Suppressor macrophage (primary cell): ENCODE measurements at places on chromosomes 7 and 10.

GRCh38 chr7:2626498-2627117, 5.2 kb upstream of the TTYH3 start:
- no peak for DNase-seq

DNA sequence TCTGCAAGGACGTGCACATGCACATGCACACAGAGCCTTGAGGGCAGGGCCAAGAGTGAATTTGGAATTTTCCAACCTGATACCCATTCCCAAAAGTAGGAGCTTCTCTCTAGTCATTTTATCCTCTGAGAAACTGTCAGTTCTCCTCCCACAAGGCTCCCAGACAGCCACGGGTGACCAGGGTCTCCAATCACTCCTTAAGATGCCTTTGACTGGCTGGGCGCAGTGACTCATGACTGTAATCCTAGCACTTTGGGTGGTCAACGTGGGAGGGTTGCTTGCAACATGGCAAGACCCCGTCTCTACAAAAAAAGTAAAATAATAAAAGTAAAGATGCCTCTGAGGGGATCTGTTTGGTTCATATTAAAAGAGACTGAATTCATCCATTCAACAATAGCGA, 13.2 kb downstream of the SCD start:
- DNase-seq: no peak

- DNase-seq: no peak
Observed at GRCh38 chr10:51124852-51125251, 50.6 kb downstream of the PRKG1 start.

DNA sequence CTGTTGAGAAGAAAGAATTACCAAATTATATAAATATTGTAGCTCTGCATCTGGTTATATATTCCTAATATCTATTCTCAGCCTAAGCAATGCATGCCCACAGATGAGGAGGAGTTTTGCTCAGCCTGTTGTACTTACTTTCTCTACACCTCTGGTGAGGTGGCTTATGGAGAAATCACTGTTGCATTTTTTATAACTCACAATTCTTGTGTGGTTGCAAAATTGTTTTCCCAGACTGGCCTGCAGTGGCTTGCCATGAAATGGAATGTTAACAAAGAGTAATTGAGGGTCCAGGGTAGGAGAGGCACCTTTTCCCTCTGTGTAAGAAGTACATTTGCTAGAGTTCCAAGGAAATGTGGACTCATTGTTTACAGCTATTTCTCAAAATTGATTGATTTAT, 202.0 kb upstream of the SEMA3E start:
- DNase-seq: no peak

- peak; percentile 12 for DNase-seq
Observed at GRCh38 chr7:30502470-30503251, 2.0 kb downstream of the GGCT start.

DNA sequence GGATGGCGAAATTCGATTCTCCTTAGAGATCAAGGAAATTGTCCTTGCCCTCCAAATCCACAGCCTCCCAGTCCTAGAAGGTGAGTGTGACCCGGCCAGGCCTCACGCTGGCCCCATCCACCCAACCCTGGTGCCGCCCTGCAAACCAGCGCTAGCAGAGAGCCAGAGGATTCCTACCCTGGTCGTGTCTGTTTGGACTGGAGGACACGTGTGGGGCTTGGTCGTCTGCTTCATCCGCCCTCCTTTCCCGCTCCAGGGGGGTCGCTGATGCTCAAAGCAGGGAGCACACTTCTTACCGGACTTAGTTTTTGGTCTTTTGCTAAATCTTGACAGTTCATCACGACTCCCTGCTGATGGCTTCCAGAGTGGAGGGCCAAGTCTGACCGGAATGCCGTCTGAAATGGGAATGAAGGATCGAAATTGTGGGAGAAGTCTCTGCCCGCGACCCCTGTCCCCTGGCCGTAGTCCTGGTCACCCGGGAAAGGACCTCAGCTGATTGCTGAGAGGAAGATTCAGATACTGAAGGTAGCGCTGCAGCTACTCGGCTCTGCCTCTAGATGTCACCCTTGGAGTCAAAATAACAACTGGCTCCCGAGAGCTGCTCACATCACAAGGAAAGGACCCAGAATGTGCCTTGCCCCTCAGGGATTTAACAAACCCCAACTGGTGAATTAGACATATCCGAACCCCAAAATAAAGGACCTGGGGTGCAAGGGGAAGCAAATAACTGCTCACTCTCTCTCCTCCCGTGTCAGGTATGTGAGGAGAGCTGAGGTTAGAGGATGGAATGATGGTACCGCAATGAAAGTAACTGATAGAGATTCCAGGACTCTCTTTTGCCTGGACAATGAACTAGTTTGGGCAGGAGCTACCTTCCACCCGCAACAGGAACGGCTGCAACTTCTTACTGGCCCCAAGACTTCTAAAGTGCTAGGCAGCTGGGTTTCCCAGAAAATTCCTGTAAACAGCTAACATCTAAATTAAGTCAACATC, 23.5 kb upstream of the ORC5 start:
- peak; percentile 57 for DNase-seq

- no peak for DNase-seq
Observed at GRCh38 chr7:40525764-40526163, 391.0 kb downstream of the SUGCT start.

GRCh38 chr10:77084431-77085144, 553.0 kb downstream of the KCNMA1 start:
- no peak for DNase-seq

DNA sequence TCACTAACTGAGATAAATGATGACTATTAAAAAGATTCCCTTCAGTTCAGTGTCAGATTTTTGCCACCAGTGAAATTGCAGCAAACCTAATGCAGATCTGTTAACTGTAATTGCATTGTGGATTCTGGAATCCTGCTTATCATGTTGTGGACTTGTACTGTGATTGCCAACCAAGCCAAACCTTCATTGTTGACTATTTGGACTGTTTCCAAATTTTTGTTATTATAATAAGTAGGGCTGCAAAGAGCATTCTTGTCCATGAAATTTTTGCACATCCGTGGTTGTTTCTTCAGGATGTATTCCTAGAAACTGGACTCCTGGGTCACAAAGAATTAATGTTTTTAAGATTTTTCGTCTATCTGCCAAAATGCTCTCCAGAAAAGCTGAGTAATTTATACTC, 281.6 kb upstream of the ZMIZ1 start:
- no peak for DNase-seq

DNA sequence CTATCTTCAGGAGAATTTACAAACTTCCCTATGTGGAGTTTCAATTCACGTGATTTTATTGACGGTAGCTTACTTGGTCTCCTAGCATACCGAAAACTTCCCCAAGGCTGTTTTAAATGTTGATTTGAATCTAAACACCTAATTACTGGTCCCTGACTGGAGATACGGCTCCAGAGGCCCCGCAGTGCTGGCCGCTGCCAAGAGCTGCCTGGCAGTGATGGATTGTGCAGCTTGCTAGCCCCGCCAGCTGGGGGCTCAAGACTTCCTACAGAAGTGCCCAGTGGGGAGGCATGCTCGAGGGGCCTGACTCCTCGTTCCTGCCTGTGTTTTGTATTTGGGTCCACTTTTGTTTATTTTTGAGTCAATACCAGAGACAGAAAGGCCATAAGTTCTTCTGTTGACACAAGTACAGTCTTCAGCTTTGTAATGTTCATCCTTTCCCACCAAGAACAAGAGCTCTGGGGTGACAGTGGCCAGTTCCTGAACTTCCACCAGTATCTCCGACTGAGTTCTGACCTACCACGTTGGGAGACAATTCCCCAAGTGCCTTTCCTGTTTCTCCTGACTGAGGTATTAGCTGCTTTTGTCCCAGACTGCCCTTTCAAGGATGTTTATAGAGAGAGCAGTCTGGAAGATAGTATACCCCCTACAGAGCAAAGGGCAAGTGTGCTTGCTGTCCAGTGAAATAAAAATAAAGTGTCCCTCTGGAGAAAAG, 80.7 kb upstream of the CXCL12 start:
- DNase-seq: peak; percentile 51

- DNase-seq: no peak
Observed at GRCh38 chr7:124460555-124460954, 305.0 kb downstream of the GPR37 start.

DNA sequence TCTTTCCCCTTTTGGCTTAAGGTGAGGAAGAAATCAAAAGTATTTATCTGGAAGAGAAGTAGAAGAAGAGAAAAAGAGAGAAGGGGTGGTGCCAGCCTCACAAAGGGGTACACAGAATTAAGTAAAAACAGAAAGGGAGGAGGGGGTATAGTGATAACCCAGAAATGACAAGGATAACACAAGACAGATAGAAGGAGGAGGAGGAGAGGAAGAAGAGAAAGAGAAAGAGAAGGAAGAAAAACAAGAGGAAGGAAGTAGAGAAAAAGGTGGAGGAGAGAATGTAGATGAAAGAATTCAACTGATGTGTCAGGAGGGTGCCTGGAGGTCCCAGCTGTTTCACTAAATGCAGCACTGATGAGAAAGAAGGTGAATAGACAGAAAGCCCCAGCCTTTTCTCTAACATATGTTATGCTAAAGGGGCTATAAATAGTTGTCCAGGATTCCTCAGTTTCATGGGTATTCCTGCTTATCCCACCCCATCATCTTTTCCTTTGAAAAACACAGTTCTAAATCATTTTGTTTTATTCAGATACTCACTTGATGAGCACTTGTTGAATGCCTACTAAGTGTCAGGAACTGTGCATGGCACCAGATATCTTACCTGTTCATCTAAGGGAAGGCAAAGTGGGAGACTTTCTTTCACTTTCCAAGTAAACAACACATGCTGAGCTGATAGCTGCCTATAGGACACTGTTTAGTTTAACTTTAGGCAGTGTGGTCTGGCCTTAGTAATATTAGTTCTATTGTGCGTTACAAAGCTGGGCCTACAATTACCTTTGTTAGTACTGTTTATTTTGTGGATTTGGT, 8.0 kb downstream of the SEMA3E start:
- no peak for DNase-seq

DNA sequence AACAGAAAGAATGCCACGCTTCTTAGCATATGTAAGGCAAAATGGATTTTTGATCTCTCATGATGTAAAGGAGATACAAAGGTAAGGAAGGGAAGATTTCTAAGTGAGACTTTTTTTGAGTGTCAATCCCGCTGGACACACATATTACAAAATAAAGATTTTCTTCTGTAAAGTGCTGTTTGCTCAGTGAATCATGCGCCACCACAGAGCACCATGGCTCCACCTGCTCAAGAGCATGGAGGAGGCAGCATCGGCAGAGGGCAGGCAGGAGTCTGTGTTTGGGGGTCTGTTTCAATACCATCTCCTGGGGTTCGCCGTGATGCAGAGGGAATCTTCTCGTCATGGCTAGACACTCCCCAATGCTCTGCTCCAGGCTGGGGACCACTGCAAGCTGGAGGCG, 83.5 kb downstream of the ALOX5 start:
- DNase-seq: no peak

DNA sequence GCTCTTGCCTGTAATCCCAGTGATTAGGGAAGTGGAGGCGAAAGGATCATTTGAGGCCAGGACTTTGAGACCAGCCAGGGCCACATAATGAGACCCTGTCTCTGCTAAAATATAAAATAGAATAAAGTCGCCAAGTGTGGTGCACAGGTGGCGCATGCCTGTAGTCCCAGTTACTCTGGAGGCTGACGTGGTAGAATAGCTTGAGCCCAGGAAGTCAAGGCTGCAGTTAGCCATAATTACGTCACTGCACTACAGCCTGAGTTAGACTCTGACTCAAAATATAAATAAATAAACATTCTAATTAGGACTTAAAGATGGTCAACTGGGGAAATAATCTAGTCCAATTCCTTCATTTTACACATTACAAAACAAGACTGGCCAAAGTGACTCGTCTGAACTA, 768 bp downstream of the CHCHD2 start:
- peak; percentile 59 for DNase-seq

- DNase-seq: no peak
Observed at GRCh38 chr7:27207348-27207985, 7.6 kb upstream of the HOXA13 start.

DNA sequence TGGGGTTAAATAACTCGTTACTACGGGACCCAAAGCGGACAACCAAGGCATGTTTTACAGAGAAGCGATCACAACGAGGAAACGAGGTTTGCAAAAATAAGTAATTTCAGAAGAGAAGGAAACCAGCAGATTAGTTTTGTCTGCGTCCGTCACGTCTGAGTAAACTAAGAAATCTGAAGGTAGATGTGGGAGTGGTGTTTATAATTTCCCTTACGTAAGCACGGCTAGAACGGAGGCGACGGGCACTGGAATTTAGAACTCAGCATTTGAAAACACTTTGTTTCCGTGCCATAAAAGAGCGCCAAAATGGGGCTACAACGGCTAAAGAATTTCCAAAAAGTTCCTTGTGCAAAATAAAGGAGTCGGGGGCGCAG, 718 bp upstream of the UMAD1 start:
- DNase-seq: peak; percentile 10

DNA sequence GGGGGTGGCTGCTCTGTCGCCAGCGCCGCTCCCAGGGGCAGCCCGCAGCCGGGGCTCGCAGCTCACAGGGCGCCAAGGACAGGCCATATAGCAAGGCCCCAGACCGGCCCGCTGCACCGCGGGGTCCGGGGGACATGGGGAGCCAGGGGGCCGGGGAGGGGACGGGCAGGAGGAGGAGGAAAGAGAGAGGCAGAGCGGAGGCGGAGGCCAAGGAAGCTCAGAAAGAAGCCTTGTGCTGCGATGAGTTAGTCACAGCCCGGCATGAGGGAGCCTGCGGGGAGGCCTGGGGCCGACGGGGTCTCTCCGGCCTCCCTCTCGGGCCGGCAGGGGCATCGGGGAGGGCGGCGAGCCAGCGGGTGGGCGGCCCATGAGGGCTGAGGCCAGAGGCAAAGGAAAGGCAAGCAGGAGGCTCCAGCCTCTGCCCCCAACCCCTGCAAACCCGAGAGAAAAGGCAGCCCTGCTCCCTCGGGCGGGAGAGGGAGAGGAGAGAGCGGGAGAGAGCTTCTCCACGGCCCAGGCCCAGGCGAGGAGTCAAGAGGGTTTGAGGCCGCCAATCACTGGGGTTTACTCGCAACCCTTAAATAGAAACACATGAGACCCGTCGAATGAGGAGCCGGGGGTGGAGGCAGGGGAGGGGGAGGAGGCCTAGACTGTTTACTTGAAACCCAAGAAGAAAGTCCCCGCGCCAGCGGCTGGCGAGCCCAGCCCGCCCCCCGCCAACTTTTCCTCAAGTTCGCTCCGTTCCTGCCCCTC, 167.9 kb downstream of the NEURL1 start:
- peak; percentile 48 for DNase-seq

DNA sequence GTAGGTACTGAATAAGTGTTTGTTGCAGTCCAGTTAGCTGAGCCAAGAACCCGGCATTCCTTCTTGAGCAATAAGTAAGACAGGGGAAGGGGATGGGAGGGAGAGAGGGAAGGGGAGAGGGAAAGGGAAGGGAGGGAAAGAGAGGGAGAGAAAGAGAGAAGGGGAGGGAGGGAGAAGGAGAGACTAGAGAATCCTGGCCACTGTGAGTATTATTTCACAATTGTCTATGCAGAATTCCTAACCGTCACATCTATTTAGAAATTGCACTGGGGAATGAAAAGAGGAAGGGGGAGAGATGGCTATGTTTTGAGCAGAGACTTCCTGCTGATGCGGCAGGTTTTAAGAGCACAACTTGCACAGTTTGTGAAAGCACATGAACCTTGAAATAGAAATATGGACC, 251.4 kb upstream of the ZMIZ1 start:
- peak; percentile 82 for DNase-seq

- DNase-seq: no peak
Observed at GRCh38 chr7:155878674-155879073, 66.4 kb upstream of the SHH start.

GRCh38 chr10:77498210-77498609, 139.4 kb downstream of the KCNMA1 start:
- peak; percentile 14 for DNase-seq
